ENCODE measurements at places on chromosomes 12 and 14.

DNA sequence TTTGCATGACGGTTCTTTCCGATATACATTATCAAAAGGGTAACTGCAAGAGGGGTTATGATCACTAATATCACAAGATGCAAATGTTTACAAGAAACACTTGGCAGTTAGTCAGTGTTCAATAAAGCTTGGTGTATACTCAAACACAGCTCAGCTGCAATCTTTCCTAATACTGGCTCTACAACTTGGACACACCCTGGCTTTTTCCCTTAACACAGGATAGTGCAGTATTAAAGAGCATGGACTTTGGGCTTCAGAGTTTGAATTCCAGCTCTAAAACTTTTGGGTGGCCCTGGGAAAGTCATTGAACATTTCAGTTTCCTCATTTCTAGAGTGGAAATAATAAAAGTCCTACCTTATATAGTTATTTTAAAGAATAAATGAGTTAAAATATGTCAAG, 107.0 kb downstream of the HECTD4 start:
- H3K27me3 ChIP-seq: no peaks in the 10 kb centered on the region
- DNase-seq: no peak
- H3K4me3 ChIP-seq: no peak overlapping the region
- no peak overlapping the region for H3K27ac ChIP-seq

DNA sequence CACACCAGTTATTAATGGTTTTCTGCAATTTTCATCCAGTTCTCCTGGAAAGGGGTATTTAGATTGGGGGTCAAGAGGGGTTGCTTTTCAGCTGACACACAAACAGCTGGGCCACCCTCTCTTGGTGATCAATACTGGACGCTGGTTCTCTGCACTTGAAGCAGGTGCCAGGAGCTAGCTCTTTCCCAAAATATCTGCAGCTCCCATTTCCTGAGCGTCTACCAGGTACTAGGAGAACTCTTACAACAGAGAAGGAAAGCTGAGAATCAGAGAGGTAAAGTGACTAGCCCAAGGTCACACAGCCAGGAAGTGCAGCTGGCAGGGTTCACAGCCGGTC, 1.2 kb downstream of the TESC start:
- peaks cover 37% of the 10 kb centered on the region for H3K4me1 ChIP-seq
- DNase-seq: no peak
- no peaks in the 10 kb centered on the region for H3K36me3 ChIP-seq
- peaks cover 2% of the 10 kb centered on the region for H3K27me3 ChIP-seq
- H3K27ac ChIP-seq: no peak overlapping the region
- H3K4me3 ChIP-seq: peak overlapping the region; percentile 85

DNA sequence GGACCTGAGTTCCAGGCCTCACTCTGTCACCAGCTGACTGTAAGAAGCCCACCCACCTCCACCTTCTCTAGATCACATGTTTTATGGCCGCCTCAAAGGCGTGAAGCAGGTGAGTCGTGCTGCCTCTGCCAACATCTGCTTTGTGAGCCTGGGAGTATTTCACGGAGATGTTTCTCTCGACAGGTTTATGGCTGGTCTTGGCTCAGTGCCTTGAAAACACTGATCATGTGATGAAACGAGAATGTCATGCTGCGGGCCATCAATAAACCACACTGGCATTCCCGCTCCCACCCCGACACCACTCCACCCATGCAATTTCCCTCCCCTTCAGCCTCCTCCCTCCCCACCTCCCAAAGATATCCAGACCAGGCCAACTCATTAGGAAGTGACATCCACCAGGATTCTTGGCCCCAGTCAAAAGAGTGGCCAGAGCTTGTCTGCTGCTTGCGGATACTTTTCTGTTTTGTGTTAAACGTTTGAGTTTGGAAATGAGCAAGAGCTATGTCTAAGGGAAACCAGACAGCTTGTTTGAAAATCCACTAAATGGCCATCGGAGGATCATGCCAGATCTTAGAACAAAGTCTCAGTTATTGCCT, 53.8 kb upstream of the NTF3 start:
- no peaks in the 10 kb centered on the region for H3K27me3 ChIP-seq
- DNase-seq: no peak
- H3K27ac ChIP-seq: no peak overlapping the region

GRCh38 chr12:103369929-103370328, 125.8 kb downstream of the C12orf42 start:
- DNase-seq: no peak
- no peaks in the 10 kb centered on the region for H3K4me1 ChIP-seq
- H3K27ac ChIP-seq: no peak overlapping the region
- no peaks in the 10 kb centered on the region for H3K36me3 ChIP-seq
- H3K4me3 ChIP-seq: no peak overlapping the region
- no peaks in the 10 kb centered on the region for H3K27me3 ChIP-seq

- no peak overlapping the region for H3K4me3 ChIP-seq
- DNase-seq: no peak
- no peaks in the 10 kb centered on the region for H3K36me3 ChIP-seq
- H3K27me3 ChIP-seq: no peaks in the 10 kb centered on the region
These were observed 879.7 kb downstream of the GALC start for GRCh38 chr14:87113286-87113685.

DNA sequence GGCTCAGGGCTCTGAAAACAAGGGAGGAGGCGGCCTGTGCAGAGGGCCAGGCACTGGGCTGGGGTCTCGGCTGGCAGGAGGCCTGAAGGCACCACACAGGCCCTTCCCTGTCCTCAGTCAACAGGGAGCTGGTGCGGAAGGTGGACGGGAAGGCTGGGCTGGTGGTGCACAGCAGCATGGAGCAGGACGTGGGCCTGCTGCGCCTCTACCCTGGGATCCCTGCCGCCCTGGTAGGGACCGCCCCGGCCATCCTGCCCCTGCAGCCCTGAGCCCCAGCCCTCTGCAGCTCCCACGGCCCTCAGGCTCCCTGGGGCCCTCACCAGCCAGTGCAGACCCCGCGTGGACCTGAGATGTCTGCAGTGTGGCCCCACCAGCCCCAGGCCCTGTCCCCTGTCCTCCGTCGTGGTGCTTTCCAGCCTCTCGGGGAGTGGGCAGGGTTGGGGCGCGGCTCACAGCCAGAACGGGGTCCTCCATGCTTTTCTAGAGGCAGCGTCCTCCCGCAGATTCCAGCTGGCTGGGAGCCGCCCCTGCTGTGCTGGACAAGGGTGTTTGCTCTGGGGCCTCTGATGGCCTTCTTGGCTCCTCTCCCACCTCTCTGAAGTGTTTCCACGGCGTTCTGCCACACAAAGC, 18.1 kb downstream of the ASPG start:
- no peak overlapping the region for H3K4me3 ChIP-seq
- no peaks in the 10 kb centered on the region for H3K36me3 ChIP-seq
- no peak for DNase-seq

DNA sequence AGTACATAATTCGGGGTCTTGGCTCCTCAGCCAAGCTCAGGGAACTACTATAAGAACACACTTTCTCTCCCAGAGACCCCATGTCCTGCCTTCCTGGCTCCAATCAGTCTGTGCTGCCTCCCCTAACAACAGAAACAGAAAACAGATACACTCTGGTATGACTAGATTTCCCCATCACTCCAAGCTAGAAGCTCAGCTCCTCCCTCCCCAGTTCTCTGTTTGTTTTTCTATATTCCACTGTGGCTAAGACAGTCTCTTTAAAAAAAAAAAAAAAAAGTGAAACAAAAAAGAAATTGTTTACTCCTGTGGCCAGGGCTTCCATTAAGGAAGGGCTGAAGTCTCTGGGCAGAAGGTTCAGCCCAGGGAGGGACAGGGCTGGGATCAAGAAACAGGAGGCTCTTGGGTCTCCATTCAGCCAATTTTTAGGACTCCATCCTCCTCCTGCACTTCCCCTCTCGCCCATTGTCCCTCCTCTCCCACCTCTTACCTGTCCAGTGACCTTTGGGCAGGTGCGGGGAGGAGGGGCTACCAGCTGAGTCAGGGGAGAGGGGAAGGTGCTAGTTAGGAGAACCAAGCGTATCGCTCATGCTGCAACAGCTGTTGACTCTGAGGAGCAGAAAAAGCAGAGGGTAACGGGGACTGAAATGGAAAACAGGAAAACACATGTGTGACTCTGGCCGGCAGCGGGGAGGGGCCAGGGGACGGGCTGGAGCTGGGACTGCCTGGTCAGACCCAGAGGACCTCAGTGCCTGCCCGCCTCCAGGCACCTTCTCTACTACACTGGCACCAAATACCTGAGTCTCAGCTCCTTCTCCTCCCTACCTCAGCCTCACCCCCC, 4.1 kb upstream of the SLC7A7 start:
- H3K4me3 ChIP-seq: no peak overlapping the region
- H3K36me3 ChIP-seq: no peaks in the 10 kb centered on the region
- DNase-seq: no peak
- no peaks in the 10 kb centered on the region for H3K27me3 ChIP-seq

GRCh38 chr12:2692080-2692479, 102.7 kb upstream of the FKBP4 start:
- peaks cover 11% of the 10 kb centered on the region for H3K4me1 ChIP-seq
- peaks cover 23% of the 10 kb centered on the region for H3K27me3 ChIP-seq
- no peak overlapping the region for H3K27ac ChIP-seq
- H3K36me3 ChIP-seq: no peaks in the 10 kb centered on the region
- no peak overlapping the region for H3K4me3 ChIP-seq

DNA sequence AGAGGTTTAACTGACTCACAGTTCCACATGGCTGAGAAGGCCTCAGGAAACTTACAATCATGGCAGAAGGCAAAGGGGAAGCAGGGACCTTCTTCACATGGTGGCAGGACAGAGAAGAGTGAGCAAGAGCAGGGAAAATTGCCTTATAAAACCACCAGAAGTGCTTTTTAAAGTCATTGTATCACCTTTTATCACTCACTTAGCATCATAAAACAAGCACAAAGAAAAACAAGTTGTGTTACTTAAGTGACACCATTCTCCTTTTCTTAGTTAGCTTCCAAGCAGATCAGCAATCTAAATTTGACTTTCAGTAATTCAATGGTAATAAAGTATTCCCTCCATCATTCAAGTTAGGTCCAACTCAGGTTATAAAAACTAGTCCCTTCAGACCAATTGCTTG, 28.5 kb downstream of the OSBPL8 start:
- peaks cover 12% of the 10 kb centered on the region for H3K4me1 ChIP-seq
- no peak overlapping the region for H3K4me3 ChIP-seq
- no peak overlapping the region for H3K27ac ChIP-seq
- DNase-seq: no peak

DNA sequence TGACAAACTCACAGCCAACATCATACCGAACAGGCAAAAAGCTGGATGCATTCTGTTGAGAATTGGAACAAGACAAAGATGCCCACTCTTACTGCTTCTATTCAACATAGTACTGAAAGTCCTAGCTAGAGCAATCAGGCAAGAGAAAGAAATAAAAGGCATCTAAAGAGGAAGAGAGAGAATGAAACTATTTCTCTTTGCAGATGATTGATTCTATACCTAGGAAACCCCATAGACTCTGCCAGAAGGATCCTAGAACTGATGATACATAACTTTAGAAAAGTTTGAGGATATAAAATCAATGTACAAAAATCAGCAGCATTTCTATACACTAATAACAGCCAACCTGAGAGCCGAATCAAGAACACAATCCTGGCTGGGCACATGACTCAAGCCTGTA, 6.1 kb upstream of the ANO6 start:
- peaks cover 13% of the 10 kb centered on the region for H3K4me1 ChIP-seq
- H3K4me3 ChIP-seq: no peak overlapping the region
- no peak overlapping the region for H3K27ac ChIP-seq

GRCh38 chr12:8482571-8483061, 26.9 kb downstream of the CLEC6A start:
- no peak for DNase-seq
- H3K4me3 ChIP-seq: no peak overlapping the region
- H3K36me3 ChIP-seq: no peaks in the 10 kb centered on the region
